NCI-H1417 treated with DMSO at 0.1 percent for 48 hours (cell line): ENCODE measurements at places on chromosomes 4 and X.

- no peak for DNase-seq
These were observed 179.4 kb upstream of the PACRGL start for GRCh38 chr4:20520901-20521300.

DNA sequence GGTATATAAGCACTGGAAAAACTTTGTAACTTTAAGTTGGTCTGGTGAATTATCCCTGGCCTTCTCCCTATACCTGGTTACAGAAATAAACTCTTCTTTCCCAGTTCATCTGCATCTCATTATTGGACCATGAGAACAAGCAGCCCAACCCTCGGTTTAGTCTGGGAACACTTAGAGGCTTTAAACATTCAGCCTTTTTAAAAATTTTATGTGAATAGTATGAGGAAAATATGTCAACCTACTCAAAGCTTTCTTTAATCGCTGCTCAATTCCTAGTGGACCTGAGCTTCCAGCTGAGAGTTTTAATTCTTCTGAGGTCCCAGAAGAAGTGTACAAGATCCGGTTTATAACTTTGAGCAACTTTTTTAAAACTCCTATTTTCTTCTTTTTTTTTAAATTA is 358.6 kb upstream of the NOCT start:
- no peak for DNase-seq

DNA sequence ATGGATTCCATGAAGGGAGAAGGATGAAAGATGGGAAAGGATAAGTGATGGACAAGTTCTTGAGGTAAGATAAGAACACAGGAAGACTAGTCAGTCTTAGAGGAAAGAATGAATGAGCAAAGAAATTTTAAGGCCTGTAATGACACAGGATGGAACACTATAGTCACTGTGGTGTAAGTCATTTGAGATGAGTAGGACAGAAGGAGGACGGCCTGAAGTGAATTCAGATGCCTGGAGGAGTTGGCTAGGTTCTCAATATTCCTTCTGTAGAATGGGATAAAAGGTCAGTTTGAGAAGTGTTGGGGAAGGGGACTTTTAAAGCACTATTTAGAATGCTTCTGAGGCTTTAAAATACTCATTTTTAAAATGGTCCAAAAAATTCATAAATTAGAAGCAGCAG is 3.9 kb downstream of the MSMO1 start:
- DNase-seq = no peak

DNA sequence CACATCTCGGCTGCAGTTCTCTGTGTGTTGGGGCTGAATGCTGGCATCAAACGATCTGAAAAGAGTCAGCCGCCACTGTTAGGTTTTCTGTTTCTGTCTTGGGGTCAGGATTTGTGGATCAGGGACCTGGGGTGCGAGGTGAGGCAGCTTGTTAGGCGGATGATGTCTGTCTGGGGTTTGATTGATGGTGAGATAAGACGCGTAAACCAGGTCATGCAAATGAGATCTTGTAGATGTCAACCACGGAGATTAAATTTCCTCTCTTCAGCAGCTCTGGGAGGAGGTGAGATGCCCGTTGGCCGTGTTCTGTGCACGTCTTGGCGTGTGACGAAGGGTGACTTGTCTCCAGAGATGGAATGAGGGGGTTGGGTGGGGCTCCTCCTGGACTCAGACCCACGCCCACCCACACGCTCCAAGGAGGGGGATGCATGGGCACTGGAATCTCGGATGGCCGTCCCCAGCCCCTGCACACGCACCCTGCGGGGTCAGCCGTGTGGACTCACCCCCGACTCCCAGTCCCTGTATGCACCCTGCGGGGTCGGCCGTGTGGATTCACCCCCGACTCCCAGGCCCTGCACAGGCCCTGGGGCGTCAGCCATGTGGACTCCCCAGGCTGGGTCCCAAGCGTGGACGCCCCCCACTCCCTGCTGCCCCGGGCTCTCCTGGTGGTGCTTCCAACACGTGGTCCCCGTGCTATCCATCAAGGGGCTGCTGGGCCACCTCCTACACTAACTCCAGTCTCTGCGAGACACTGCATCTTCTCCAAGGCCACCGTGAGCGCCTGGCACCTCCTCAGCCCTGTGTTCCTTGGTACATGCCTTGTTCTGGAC is 16.0 kb upstream of the UVSSA start:
- no peak for DNase-seq

GRCh38 chr4:140943486-140944198 is 187.5 kb upstream of the TBC1D9 start:
- DNase-seq = no peak

DNA sequence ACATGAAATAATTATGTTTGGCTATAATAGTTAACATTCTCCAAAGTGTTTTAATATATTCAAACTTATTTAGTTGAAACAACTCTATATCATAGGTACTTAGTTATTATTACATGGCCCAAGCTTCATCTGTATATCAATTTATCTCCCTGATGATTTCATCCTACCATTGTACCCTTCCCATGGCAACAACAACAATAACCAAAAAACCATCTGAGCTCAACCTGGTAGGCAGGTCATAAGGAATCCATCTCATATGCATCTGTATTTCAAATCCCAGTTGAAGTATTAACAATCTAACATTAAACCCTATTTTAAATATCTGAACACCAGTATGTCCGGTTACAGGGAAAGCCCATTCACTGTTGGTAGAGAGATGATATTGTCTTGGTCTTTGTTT is 33.1 kb upstream of the SLC7A11 start:
- DNase-seq = no peak
